ENCODE measurements at places on chromosomes 4 and X. TPM values are rescaled to one million over a fixed set of nuclear protein-coding genes. Genes with fewer than 3 reads are reported as not detected.

BTC gene
- total RNA-seq = not detected

F11 gene
- total RNA-seq = not detected

EPHA5 gene
- not detected for total RNA-seq

BLOC1S4 gene
- total RNA-seq = 20.8 TPM

SPANXB1 gene
- not detected for total RNA-seq

TACR3 gene
- total RNA-seq = not detected

PDCL2 gene
- not detected for total RNA-seq

DACH2 gene
- total RNA-seq = not detected

UGT2B17 gene
- not detected for total RNA-seq

TBX22 gene
- total RNA-seq = not detected

HSPA4L gene
- 5.0 TPM for total RNA-seq

SLC2A9 gene
- total RNA-seq = 2.4 TPM

GIMD1 gene
- total RNA-seq = not detected

FANCB gene
- 14.2 TPM for total RNA-seq

RAB39B gene
- 8.3 TPM for total RNA-seq

CXCL5 gene
- total RNA-seq = not detected

NKRF gene
- 25.1 TPM for total RNA-seq

ZFP92 gene
- 2.1 TPM for total RNA-seq

P2RY8 gene
- total RNA-seq = 34.5 TPM

RHOH gene
- total RNA-seq = 108 TPM

CCSER1 gene
- not detected for total RNA-seq

COL4A6 gene
- not detected for total RNA-seq

SMIM10 gene
- 1.8 TPM for total RNA-seq

NIPAL1 gene
- total RNA-seq = 1.4 TPM

EGF gene
- not detected for total RNA-seq

TCEAL7 gene
- not detected for total RNA-seq

FOXP3 gene
- 28.9 TPM for total RNA-seq

PFKFB1 gene
- total RNA-seq = 0.25 TPM

CPLX1 gene
- total RNA-seq = 0.74 TPM

PLK4 gene
- 47.4 TPM for total RNA-seq

ZNF81 gene
- 8.1 TPM for total RNA-seq

TXK gene
- total RNA-seq = 1.8 TPM

FMR1NB gene
- not detected for total RNA-seq

DLG3 gene
- total RNA-seq = 40.9 TPM
